A375 (cell line): ENCODE measurements at places on chromosomes 5 and 9. TPM values are rescaled to one million over a fixed set of nuclear protein-coding genes. Genes with fewer than 3 reads are reported as not detected.

CKS2 gene
- total RNA-seq = 146 and 148 TPM in 2 replicates

TUSC1 gene
- 20.5 and 24.5 TPM in 2 replicates for total RNA-seq

ENTPD2 gene
- not detected in 2 replicates for total RNA-seq

OBP2B gene
- not detected in 2 replicates for total RNA-seq

OLFM1 gene
- total RNA-seq = 0.13 TPM in 1 of 2 replicates, not detected in the other

ZMYND19 gene
- total RNA-seq = 49.6 and 53.9 TPM in 2 replicates

PCDHA1 gene
- 2.1 and 2.5 TPM in 2 replicates for total RNA-seq
